ENCODE measurements at places on chromosomes 6 and 20.

DNA sequence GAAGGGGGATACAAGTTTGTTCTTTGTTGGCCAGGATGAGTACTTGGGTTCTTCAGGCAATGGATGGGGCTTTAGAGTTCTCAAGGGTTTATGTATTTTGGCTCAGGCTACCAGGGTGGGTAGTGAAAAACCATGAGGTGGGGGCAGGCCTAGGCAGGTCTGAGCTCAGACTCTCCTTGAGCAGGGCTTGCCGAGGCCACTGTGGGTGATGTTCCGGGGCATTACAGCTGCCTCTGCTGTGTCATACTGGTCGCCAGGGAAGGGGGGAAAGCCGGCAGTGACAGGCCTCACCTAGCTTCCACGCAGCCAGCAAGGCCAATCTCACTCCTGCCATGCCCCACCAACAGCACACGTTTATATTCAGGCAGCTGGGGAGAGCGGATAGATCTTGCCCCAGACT is 79.6 kb downstream of the BCKDHB start:
- DNase-seq: no peak

- no peak for DNase-seq
Measured at GRCh38 chr20:37516811-37517750, 4.0 kb upstream of the NNAT start.

- no peak for DNase-seq
Measured at GRCh38 chr6:140043357-140043756, 668.9 kb upstream of the CITED2 start.

- no peak for DNase-seq
Measured at GRCh38 chr6:5695260-5696245, 311.2 kb downstream of the NRN1 start.

GRCh38 chr20:38303908-38304379 is at the start of gene BPI:
TSS of gene BPI (plus strand) at chr20:38304156. CDS start at chr20:38304224, 68 bp downstream.
- no peak for DNase-seq

DNA sequence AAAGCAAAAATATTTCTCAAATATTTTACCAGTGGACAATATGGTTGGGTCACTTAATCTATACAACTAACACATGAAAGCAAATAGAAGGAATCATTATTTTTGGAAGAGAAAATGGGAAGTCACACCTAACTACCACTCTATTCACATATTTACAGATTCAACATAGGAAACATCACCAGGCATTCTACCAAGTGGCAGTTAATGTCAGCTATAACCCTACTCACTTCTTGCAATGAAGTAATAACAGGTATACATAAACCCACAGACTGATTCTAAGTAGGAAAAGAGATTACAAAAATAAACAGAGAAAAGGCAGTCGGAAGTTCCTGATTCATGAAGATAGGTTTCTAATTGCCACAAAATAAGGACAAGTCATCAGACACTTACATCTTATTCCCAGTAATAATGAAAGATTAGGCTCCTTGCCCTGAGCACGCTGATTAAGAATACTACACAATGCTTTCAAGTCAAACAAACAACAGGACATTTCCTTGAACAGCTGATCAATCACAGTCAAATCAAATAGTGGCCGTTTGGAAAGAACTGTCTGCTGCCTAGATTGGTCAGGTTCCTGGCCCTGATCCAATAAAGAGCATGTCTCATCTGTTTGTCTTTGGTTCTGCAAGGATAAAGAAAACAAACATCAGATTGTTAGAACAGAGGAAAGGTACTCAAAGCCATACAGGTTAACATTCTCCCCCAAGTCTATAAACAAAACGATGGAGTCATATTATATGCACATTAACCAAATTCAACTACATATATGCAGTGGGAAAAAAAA is 79.2 kb upstream of the PLN start:
- no peak for DNase-seq
